ENCODE measurements at places on chromosomes 5 and 9. TPM values are rescaled to one million over a fixed set of nuclear protein-coding genes. Genes with fewer than 3 reads are reported as not detected.

Gene HMCN2
- 0.05 TPM for total RNA-seq

Gene PCDHGA8
- 0.51 TPM for total RNA-seq

Gene SMIM15
- total RNA-seq = 26.6 TPM

Gene CORO2A
- total RNA-seq = 19.0 TPM

Gene PCDHA8
- total RNA-seq = not detected

Gene CFAP157
- not detected for total RNA-seq

Gene CCDC180
- 0.49 TPM for total RNA-seq
